ENCODE measurements at places on chromosomes 7 and 10.
A peak's percentile ranks its signal among the peaks of the same experiment; 100 is the strongest.

DNA sequence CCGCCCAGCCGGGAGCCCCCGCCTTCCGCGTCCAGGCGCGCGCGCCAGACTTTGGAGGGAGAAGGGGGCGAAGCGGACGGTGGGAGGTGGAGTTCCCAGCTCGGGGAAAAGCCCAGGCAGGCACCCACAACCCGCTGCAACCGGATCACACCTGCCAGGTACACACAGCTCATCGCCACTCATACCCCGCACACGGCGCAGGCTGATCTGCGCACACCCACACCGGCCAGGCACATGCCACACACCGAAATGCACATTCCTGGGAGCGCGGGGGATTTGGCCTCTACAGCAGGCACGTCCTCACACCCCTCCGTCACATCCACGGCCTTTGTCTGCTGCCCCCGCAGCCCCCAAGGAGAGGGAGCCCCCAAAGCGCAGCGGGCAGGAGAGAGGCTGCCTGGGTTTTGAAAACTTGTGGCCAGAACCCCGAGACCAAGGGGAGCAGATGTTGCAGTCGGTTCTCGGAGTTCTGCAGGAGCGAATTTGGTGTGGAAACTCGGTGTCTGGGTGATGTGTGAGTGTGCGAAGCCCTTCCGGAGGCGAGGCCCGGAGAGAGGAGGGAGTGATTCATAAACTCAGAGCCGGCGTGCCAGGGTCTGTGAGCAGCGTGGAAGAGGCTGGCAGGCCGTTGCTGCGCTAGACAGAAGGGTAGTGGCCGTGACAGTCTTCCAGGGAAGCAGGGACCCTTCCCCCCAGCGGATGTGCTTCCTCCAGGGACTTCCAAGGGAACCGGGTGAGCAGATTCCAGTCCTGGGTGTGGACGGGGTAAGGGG, 734 bp downstream of the CHST3 start:
- DNase-seq, result peak; percentile 75

DNA sequence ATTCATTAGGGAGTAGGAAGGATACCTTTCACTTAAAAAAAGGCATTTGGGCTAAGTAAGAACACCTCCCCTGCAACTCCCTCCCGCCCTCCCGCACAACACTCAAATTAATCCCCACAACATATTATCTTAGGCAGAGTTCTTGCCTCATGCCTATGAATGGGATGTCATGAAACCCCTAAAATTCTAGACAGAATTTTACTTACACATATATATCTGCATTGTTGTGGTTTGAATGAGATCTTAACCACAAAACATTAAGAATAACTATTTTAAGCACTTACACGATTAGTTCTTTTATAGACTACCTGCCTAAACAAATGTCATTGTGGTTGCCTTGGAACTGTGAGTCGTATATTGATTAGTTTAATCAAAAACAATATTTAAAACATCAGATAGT, 4.5 kb upstream of the ITGB1 start:
- no peak for DNase-seq

DNA sequence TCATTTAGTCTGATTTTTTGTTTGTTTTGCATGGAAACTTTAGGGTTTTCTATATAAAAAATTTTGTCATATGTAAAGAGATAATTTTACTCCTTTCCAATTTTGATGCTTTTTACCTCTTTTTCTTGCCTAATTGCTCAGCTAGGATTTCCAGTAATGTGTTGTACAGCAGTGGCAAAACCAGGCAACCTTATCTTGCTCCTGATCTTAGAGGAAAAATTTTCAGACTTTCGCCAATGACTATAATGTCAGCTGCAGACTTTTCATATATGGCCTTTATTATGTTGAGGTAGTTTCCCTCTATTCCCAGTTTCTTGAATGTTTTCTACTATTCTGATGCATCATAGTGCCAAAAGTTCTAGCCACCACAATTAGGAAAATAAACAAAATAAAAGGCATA, 126.3 kb downstream of the ALOX5 start:
- DNase-seq, result no peak

- DNase-seq, result no peak
Measured at GRCh38 chr7:608954-609353, 89.3 kb upstream of the PDGFA start.

- DNase-seq, result no peak
Measured at GRCh38 chr7:140564643-140565042, 76.0 kb downstream of the DENND2A start.

DNA sequence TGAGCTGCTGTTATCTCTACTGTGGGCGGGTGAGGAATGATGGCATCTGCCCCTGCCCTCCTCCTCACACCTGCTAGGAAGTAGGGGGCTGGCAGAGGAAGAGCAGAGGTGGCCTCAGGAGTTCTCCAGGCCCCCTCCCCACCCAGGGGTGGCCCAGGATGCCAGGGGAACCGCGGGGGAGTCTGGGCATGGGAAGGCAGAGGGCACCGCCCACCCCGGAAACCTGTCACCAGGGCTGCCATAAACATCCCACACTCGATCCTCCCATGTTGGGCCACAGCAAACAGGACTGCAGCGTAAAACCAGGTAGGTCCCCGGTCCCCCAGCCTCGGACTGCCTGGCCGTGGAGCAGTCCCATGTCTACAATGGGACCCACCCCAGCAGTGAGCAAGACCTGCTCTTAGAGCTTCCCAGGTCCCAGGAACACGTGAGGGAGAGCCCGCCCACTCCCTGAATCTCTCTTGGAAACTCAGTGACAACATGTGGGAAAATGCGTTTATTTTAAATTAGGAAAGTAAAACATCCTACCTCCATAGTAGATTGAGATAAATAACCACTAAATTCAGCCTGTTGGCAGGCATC, 23.4 kb downstream of the EBF3 start:
- no peak for DNase-seq

DNA sequence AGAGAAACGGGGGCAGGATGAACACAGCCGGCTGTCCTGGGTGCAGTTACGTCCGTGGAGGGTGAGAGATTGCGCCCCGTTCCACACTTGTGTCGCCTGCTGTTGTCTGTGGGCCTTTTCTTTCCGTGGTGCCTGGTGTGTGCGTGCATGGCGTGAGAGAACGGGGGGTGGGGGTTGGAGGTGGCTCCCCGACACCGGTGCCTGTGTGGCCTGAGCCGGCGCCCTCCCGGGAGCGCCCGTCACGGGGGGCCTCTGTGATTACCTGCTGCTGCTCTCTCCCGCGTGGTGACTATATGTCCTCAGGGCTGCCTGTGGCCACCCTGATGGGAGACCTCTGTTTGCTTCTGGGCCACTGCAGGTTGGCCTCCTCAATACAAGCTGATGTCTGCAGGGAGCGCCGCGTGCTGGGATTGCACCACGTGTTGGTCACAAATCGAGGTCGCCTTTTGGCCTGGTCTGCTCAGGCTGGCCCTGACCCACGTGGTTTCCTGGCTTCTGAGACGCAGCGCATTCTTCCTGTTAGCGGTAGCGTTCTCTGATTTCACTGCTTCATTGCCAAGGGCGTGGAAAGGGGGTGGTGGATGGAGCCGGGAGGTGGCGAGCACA, 10.9 kb upstream of the AP5Z1 start:
- DNase-seq, result no peak

GRCh38 chr10:62081341-62082270, 180.1 kb downstream of the ARID5B start:
- peak; percentile 58 for DNase-seq

DNA sequence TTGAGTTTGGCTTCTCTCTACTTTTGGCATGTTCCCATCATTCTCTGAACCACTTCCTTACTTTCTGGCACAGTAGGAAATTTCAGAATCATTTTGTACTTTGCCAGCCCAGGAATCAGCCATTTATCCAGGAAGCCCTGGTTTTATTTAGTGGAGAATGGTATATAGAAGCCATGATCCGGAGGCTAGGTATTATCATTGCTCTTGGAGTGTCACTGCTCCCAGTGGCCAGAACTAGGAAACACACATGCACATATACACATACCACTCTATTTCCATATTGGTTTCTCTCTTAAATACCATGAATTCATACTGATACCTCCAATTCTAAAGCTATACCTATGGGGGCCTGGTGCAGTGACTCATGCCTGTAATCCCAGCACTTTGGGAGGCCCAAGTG, 36.3 kb downstream of the SUFU start:
- peak; percentile 49 for DNase-seq

DNA sequence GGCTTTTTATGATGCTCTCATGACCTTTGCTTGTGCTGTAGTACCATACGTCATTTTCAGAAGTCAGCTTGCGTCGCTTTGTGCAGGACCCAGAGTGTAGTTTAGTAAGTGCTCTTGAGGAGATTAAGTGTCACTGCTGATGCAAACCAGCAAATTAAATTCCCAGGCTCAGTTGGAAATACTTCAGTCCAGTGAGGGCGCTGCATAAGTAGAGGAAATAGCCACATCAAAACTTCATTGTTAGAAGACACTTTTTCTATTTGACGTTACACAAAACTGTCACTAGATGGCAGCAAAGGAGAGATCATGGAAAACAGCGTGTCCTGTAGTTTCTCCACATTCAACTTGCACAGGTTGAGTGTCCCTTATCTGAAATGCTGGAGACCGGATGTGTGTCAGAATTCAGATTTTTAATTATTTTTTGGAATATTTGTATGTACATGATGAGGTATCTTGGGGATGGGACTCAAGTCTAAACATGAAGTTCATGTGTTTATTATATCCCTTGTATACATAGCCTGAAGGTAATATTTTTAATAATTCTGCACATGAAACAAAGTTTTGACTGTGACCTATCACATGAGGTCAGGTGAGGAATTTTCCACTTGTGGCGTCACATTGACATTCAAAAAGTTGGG, 7.9 kb downstream of the ZNF22 start:
- DNase-seq, result peak; percentile 94

DNA sequence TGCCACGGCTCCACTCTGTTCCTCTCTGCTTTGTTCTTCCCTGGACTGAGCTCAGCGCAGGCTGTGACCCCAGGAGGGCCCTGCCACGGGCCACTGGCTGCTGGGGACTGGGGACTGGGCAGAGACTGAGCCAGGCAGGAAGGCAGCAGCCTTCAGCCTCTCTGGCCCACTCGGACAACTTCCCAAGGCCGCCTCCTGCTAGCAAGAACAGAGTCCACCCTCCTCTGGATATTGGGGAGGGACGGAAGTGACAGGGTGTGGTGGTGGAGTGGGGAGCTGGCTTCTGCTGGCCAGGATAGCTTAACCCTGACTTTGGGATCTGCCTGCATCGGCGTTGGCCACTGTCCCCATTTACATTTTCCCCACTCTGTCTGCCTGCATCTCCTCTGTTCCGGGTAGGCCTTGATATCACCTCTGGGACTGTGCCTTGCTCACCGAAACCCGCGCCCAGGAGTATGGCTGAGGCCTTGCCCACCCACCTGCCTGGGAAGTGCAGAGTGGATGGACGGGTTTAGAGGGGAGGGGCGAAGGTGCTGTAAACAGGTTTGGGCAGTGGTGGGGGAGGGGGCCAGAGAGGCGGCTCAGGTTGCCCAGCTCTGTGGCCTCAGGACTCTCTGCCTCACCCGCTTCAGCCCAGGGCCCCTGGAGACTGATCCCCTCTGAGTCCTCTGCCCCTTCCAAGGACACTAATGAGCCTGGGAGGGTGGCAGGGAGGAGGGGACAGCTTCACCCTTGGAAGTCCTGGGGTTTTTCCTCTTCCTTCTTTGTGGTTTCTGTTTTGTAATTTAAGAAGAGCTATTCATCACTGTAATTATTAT, 1.2 kb downstream of the CLDN4 start:
- no peak for DNase-seq

Measured in dermis blood vessel endothelial cell (primary cell).